Spinal cord (tissue), 10 donors: ENCODE measurements at places on chromosomes 1 and 21. TPM values are rescaled to one million over a fixed set of nuclear protein-coding genes. Genes with fewer than 3 reads are reported as not detected.

- H3K4me1 ChIP-seq, result peaks cover 5% of the 10 kb centered on the region
- H3K27ac ChIP-seq, result no peak overlapping the region
- no peaks in the 10 kb centered on the region for H3K27me3 ChIP-seq
- no peaks in the 10 kb centered on the region for H3K36me3 ChIP-seq
These were observed 16.4 kb upstream of the CAPN2 start for GRCh38 chr1:223695941-223696340.

- DNase-seq, result no peak
- H3K27me3 ChIP-seq, result no peaks in the 10 kb centered on the region
These were observed 101.5 kb downstream of the LMX1A start for GRCh38 chr1:165254896-165255625.

DNA sequence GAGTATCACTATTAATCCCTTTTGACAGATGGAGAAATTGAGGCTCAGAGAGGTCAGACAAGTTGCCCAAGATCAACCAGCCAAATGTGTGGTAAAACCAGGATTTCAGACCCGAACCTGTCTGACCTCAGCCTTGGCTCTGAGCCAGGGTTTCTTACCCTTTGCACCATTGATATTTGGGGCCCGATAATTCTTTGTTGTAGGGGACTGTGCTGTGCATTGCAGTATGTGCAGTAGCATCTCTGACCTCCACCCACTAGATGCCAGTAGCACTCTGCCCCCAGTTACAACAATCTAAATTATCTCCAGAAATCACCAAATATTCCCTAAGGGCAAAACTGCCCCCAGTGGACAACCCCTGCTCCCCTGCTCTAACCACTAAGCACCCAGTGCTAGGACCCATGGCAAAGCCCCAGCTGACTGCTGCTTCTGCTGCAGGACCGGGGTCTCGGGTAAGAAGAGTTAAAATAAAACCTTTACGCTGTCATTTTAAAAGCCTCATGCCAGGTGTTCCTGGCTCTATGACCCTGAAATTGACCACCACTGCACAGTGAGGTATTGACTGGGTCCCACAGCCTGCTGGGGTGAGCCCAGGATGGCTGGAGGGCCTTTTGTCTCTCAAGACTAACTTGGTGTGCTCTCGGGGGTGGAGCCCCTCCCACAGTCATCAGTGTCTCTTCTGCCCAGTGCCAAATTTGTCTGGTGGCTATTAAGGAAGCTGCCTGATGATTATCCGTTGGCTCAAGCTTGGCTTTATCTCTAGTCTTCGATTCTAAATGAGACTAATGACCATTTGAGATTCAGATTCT, 5.6 kb upstream of the MAN1C1 start:
- peaks cover 10% of the 10 kb centered on the region for H3K27me3 ChIP-seq
- DNase-seq, result no peak
- no peak overlapping the region for H3K27ac ChIP-seq
- peaks cover 9% of the 10 kb centered on the region for H3K4me1 ChIP-seq

DNA sequence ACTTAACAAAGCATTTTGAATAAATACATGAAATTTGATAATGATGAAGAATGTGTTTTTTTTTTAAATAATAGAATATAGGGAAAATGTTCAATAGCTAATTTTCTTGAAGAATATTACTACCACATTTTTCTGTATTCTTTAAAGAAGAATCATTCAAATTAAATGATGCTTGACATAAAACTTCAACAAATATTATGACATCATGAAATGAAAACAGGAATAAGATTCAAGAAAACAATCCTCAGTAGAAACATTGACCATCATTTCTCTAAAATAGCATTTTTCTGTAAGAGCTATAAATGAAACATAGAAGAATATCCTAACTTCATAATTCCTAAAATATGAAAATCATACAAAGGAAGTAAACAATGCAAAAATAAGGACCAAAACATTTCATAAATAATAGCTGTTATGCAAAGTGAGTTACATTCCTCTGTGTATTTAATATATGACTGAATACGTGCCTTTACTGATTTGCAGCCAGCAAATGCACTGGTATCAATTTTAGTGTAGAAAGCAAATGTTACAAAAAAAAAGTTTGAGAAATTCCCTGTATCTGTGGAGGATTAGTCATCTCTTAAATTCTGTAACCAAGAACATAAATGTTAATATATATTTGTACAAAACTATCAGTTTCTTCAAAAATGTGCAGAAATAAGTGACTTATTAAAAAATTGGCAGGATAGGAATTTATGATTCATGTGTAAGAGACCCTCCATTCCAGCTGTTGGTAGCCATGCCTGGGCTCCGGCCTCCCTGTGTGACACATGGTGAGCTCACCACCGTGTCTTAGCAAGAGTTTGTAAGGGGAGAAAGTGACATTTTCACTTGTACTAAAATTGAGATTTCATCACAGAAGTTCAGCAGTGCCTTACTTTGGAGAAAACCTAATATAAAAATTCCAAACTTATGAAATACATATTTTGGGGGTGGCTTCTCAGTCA, 15.0 kb upstream of the PTPN14 start:
- DNase-seq, result no peak
- H3K4me1 ChIP-seq, result no peaks in the 10 kb centered on the region
- H3K27ac ChIP-seq, result no peak overlapping the region
- no peaks in the 10 kb centered on the region for H3K27me3 ChIP-seq
- no peak overlapping the region for H3K4me3 ChIP-seq
- H3K36me3 ChIP-seq, result no peaks in the 10 kb centered on the region

GRCh38 chr21:21018821-21019220, 20.6 kb downstream of the NCAM2 start:
- peak; percentile 83 for DNase-seq
- peak overlapping the region; percentile 47 for H3K27ac ChIP-seq
- H3K27me3 ChIP-seq, result no peaks in the 10 kb centered on the region
- no peak overlapping the region for H3K4me3 ChIP-seq

DNA sequence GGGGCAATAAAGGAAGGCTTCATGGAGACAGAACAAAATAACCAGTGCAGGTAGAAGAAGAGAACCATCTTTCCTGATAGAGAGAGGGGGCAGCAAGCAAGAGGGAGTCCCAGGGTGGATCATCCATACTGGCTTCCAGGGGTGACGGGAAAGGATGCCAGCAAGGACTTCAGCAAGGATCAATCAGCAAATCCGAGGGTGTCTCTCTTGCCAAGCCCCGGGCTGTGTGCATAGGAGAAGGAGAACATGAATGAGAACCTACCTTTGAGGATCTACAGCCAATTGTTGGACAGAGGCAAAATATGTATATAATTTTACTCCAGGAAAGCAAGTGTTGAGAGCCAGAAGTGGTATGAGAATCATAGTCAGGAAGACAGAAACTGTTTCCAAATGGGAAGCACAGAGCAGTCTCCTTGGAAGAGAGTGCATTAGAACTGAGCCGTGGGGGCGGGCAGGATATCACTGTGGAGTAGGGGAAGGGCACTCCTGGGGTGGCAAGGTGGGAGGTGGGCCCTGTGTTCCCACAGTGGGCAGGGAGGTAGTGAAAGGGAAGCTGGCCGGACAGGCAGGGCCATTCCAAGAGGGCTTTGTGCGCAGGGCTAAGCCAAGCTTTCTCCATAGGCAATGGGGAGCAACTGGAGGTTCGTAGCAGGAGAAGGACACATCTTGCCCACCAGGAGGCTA, 1.1 kb upstream of the S100A9 start:
- DNase-seq, result no peak
- H3K27ac ChIP-seq, result no peak overlapping the region
- H3K36me3 ChIP-seq, result no peaks in the 10 kb centered on the region
- H3K27me3 ChIP-seq, result no peaks in the 10 kb centered on the region

DNA sequence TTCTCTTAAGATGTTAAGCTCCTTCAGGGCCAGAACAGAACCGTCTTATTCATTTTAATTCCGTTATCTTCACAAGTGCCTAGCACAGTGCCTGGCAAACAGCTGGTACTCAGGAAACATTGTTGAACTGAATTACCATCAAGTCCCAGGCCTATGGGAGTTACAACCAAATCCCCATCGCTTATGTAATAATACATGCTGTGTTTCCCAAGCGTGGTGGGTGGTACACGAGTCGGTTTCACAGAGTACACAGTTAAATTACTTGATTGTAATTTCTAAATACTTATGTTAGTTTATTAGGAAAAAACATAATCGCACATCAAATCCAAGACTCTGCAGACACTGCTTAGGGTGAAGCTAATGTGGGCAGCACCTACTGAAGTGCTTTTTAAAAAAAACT, 1.0 kb downstream of the ANGEL2 start:
- peaks cover 6% of the 10 kb centered on the region for H3K4me1 ChIP-seq
- peak; percentile 1 for DNase-seq
- H3K36me3 ChIP-seq, result peaks cover 3% of the 10 kb centered on the region
- H3K27me3 ChIP-seq, result no peaks in the 10 kb centered on the region
- peak overlapping the region; percentile 98 for H3K27ac ChIP-seq

DNA sequence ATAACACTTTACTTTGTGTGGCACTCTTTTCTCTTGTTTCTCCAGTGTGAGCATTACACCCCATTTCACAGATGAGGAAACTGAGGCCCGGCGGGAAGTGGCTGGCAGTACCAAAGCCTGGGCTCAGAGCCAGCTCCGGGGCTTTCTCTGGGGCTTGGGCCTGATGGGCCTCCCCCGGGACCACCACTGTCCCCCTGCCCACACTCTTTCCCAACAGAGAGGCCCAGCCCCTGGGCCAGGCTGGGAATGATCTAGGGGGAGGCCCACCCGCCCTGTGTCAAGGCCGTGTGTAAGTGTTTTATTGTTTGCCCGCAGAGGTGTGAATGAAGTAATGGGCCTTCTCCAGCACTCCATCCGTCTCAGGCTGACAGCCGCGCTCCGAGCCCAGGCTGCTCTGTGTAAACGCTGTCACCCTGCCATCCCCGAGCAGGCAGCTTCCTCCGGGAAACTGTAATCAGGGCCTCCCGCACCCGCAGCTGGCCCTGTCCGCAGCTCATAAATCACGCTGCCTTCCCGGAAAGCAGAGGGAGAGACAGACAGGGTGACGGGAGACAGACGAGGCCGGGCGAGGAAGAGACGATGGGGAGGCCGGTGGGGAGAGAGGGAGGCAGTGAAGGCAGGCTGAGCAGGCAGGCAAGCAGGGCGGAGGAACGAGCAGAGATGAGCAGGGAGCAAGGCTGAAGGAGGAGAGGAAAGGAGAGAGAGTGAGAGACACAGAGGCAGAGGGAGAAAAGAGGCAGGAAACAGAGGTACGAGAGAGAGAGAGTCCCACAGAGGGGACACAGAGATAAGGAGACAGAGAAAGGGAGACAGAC, 109.7 kb upstream of the ZBTB40 start:
- H3K27ac ChIP-seq, result peak overlapping the region; percentile 54
- H3K4me3 ChIP-seq, result no peak overlapping the region
- no peaks in the 10 kb centered on the region for H3K36me3 ChIP-seq
- DNase-seq, result no peak
- peaks cover 41% of the 10 kb centered on the region for H3K4me1 ChIP-seq

DNA sequence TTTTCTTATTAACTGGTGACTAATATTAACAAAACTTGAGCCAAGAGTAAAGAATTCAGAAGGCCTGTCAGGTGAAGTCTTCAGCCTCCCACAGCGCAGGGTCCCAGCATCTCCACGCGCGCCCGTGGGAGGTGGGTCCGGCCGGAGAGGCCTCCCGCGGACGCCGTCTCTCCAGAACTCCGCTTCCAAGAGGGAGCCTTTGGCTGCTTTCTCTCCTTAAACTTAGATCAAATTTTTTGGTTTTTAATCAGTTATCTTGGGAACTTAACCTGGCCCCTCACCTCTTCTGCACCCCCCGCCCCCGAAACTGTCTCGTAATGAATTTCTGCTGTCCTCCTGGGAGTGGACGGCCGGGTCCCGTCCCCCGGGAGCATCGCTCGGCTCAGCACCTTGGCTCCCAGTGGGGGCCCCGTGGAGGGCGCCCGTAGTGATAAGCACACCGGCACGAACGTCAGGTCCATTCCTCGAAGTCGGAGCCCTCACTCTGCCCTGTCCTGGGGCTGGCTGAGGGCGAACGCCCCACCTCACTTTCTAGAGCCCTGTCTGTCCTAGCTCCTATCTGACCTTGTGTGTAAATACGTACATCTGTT, 29.5 kb upstream of the TRAPPC10 start:
- peaks cover 18% of the 10 kb centered on the region for H3K4me1 ChIP-seq
- peaks cover 66% of the 10 kb centered on the region for H3K36me3 ChIP-seq
- DNase-seq, result no peak
- H3K4me3 ChIP-seq, result no peak overlapping the region
- no peak overlapping the region for H3K27ac ChIP-seq
- H3K27me3 ChIP-seq, result no peaks in the 10 kb centered on the region

- no peaks in the 10 kb centered on the region for H3K36me3 ChIP-seq
- no peak overlapping the region for H3K4me3 ChIP-seq
- DNase-seq, result no peak
- no peaks in the 10 kb centered on the region for H3K4me1 ChIP-seq
- H3K27ac ChIP-seq, result no peak overlapping the region
These were observed 32.8 kb upstream of the DNASE2B start for GRCh38 chr1:84365225-84366221.

DNA sequence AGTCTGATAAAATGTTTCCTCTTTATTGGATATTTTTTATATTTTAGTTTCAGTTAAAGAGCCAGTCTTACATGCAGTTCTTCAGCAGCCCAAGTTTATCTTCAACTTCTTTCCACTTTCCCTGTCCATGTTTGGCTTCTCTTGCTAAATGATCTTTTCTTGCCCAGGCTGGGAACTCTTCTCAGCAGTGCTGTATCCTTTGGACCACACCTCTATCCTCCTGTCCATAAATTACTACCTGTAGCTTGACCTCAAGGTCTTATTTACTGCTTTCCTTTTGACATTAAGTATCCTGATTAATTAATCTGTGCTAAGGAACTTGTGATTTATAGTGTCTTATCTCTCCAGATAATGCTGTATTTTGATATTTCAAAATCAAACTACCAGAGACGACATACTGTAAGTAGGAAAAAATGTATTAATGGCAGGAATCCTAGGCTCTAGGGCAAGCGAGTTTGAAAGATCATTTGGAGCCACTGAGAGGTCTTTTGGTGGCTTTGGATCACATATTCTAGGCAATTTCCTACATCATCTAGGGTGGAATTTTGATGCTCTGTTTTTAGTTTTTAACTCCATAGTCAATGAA, 20.5 kb upstream of the PDC start:
- H3K4me3 ChIP-seq, result no peak overlapping the region
- no peaks in the 10 kb centered on the region for H3K4me1 ChIP-seq
- H3K27me3 ChIP-seq, result no peaks in the 10 kb centered on the region
- H3K36me3 ChIP-seq, result no peaks in the 10 kb centered on the region
- no peak overlapping the region for H3K27ac ChIP-seq

GRCh38 chr1:7136166-7136953, 351.1 kb downstream of the CAMTA1 start:
- H3K27ac ChIP-seq, result no peak overlapping the region
- no peaks in the 10 kb centered on the region for H3K36me3 ChIP-seq
- H3K4me3 ChIP-seq, result no peak overlapping the region
- no peaks in the 10 kb centered on the region for H3K27me3 ChIP-seq
- no peak for DNase-seq
- H3K4me1 ChIP-seq, result peaks cover 3% of the 10 kb centered on the region

- peaks cover 11% of the 10 kb centered on the region for H3K4me1 ChIP-seq
- H3K27me3 ChIP-seq, result no peaks in the 10 kb centered on the region
- DNase-seq, result no peak
These were observed 57.3 kb upstream of the EFHD2 start for GRCh38 chr1:15352128-15352957.

The AMY1B gene
- polyA plus RNA-seq, result 0.18 TPM

The LMX1A gene
- 0.99 TPM for polyA plus RNA-seq

The NPHS2 gene
- polyA plus RNA-seq, result 0.67 TPM

The SV2A gene
- 155 TPM for polyA plus RNA-seq

The NECTIN4 gene
- 0.15 TPM for polyA plus RNA-seq

The NOS1AP gene
- polyA plus RNA-seq, result 9.9 TPM
